ENCODE measurements at places on chromosomes 16 and 17. TPM values are rescaled to one million over a fixed set of nuclear protein-coding genes. Genes with fewer than 3 reads are reported as not detected.

The CLEC3A gene
- not detected for total RNA-seq

The MGAT5B gene
- 20.3 TPM for total RNA-seq

The CCR7 gene
- total RNA-seq: 0.50 TPM

The NATD1 gene
- 3.7 TPM for total RNA-seq

The ENPP7 gene
- total RNA-seq: not detected
